ENCODE measurements at places on chromosomes 3 and 15.

GRCh38 chr3:38154033-38154494 lies 11.3 kb upstream of the OXSR1 start:
- H3K36me3 ChIP-seq = no peaks in the 10 kb centered on the region
- no peak overlapping the region for H3K27ac ChIP-seq

- no peaks in the 10 kb centered on the region for H3K4me1 ChIP-seq
- no peaks in the 10 kb centered on the region for H3K36me3 ChIP-seq
- H3K27ac ChIP-seq = no peak overlapping the region
- DNase-seq = no peak
Observed at GRCh38 chr3:12120374-12121140, 38.2 kb downstream of the TIMP4 start.

DNA sequence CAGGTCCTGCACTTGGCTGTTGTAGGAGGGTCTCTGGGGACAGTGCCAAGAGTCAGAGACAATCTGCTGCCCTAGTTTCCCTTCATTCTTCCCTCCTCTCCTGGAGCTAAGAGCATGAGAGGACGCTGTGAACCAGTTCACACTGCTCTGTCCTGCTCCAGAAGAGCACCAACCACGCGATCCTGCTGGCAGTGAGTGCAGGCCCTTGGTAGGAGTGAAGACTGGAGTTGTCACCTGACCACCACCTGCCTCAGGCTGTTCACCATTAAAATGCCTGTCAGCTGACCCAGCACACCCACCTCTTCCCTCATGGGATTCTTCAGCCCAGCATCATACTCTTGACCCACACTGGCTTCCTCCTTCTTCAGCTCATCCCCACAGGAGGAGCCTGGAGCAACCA lies 2.9 kb downstream of the TM6SF1 start:
- no peak overlapping the region for H3K27ac ChIP-seq
- no peak for DNase-seq
- no peaks in the 10 kb centered on the region for H3K4me1 ChIP-seq
- H3K36me3 ChIP-seq = peaks cover under 1% of the 10 kb centered on the region

- H3K36me3 ChIP-seq = peaks cover 15% of the 10 kb centered on the region
- H3K4me1 ChIP-seq = peaks cover 10% of the 10 kb centered on the region
- no peaks in the 10 kb centered on the region for H3K27me3 ChIP-seq
- DNase-seq = no peak
- no peak overlapping the region for H3K27ac ChIP-seq
Observed at GRCh38 chr3:101781166-101781565, 2.2 kb downstream of the NXPE3 start.

DNA sequence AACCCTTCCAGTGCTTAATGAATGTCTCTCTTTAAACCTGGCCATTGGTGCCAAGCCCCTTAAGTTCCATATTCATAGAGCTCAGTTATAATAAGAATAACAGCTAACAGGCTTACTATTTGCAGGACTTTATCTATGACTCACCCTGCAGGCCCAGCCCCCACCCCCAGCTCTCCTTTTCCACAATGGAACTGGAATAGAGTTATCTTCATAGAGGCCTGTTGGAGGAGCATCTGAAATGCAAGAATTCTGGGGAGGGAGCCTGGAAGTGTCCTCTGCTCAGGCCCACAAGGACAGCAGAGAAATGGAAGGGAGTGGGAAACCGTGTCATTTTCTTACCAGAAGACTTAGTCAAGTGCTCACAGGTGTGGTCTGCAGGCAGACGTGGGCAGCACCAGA lies 52.8 kb downstream of the SEMA5B start:
- no peaks in the 10 kb centered on the region for H3K36me3 ChIP-seq
- no peak overlapping the region for H3K27ac ChIP-seq
- H3K4me3 ChIP-seq = no peak overlapping the region
- H3K4me1 ChIP-seq = peaks cover 37% of the 10 kb centered on the region

- H3K27me3 ChIP-seq = no peaks in the 10 kb centered on the region
- H3K36me3 ChIP-seq = peaks cover 4% of the 10 kb centered on the region
- DNase-seq = no peak
- peak overlapping the region; percentile 87 for H3K27ac ChIP-seq
- no peak overlapping the region for H3K4me3 ChIP-seq
- peaks cover 5% of the 10 kb centered on the region for H3K4me1 ChIP-seq
Observed at GRCh38 chr3:47010111-47010712, 30.7 kb downstream of the NBEAL2 start.

- H3K4me3 ChIP-seq = no peak overlapping the region
- no peak for DNase-seq
- H3K27me3 ChIP-seq = no peaks in the 10 kb centered on the region
- H3K36me3 ChIP-seq = no peaks in the 10 kb centered on the region
- no peak overlapping the region for H3K27ac ChIP-seq
Observed at GRCh38 chr3:7709376-7710082, 792.1 kb upstream of the LMCD1 start.

DNA sequence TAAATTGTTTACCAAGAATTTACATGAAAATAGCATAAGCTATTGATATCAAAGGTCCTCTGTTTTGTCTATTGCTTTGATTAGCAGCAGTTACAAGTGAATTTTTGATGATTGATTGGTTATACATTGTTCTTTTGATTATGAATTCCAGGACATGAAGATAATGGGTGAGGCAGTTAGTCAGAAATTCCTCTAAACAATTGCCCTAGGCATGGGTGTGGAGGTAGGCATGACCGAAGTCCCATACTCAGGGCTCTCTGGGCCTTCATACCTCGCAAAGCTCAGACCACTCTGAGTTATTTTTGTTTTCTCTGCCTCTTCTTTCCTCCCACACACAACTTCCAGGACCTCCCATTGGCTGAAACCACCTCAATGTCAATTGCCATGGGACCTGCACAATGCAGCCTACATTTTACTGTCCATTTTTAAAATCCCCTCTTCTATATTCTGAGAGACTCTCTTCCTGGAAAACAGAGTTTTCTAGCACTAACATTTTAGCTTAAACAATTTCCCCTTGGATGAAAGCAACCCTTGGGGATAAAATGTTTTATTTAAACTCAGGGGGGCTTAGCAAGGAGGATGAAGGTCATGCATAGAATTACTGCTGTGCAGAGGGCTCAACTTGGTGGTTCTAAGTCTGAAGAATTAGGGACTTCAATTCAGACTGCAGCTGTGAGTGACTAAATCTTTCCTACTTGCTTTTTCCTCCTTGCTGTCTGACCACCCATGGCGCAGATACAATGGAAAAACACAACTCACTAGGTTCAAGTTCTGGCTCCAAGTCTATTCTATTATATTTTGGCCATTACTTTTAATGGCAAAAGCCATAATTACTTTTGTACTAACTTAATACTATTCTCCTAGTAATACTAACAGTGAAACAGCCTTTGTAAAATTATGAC lies 594.8 kb downstream of the NTRK3 start:
- no peaks in the 10 kb centered on the region for H3K36me3 ChIP-seq
- no peaks in the 10 kb centered on the region for H3K4me1 ChIP-seq
- no peaks in the 10 kb centered on the region for H3K27me3 ChIP-seq

- H3K36me3 ChIP-seq = no peaks in the 10 kb centered on the region
- H3K4me3 ChIP-seq = no peak overlapping the region
- H3K4me1 ChIP-seq = no peaks in the 10 kb centered on the region
- DNase-seq = no peak
Observed at GRCh38 chr15:62618846-62619504, 423.6 kb upstream of the TPM1 start.

- H3K27me3 ChIP-seq = no peaks in the 10 kb centered on the region
- H3K4me1 ChIP-seq = peaks cover 6% of the 10 kb centered on the region
- no peak overlapping the region for H3K4me3 ChIP-seq
- no peak for DNase-seq
- H3K36me3 ChIP-seq = no peaks in the 10 kb centered on the region
- no peak overlapping the region for H3K27ac ChIP-seq
Observed at GRCh38 chr3:195117978-195118581, 152.9 kb downstream of the XXYLT1 start.

- peak overlapping the region; percentile 96 for H3K4me3 ChIP-seq
- H3K27me3 ChIP-seq = no peaks in the 10 kb centered on the region
- peak overlapping the region; percentile 81 for H3K27ac ChIP-seq
- no peak for DNase-seq
Observed at GRCh38 chr3:112561484-112561733, 353 bp downstream of the ATG3 start.

DNA sequence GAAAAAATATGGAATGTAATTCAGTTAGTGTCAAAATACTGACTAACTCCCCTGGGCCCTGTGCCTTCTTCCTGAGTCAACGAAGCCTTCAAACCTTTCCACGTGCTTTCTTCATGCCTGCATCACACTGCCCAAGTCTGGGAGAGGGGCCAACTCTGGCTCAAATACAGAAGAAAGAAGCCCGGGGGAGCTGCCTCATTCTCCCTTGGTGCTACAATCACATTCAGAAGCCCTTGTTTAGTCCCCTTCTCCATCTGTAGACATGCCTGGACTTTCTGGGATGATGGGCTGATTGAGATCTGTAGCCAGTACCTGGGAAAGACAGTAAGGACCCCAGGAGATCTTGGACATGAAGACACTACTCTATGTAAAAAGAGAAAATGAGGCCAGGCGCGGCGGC lies 77.8 kb upstream of the GSK3B start:
- H3K4me1 ChIP-seq = peaks cover 2% of the 10 kb centered on the region
- H3K27me3 ChIP-seq = no peaks in the 10 kb centered on the region
- H3K27ac ChIP-seq = no peak overlapping the region
- no peak overlapping the region for H3K4me3 ChIP-seq
- no peaks in the 10 kb centered on the region for H3K36me3 ChIP-seq

GRCh38 chr3:112364291-112364690 lies 31.3 kb downstream of the CD200 start:
- H3K36me3 ChIP-seq = peaks cover 6% of the 10 kb centered on the region
- H3K4me1 ChIP-seq = no peaks in the 10 kb centered on the region
- DNase-seq = no peak
- H3K4me3 ChIP-seq = no peak overlapping the region
- H3K27me3 ChIP-seq = no peaks in the 10 kb centered on the region

DNA sequence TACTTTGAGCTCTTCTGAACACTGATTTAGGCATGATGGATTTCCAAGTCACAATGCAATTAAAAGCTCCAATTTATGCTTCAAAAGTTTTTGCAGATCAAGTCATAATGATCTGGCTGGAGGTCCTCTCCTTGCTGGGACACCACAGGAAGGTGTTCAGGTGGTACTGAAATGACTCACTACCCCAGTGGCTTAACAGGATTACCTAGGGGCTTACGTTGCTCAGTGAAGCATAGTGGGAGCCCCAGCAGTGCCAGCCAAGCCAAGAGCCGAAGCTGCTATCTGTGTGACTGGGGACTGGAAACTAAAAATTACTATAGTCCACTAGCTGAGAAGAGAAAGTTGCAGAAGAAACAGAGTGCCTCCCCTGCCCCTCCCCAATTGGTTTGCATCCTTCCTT lies 110.1 kb upstream of the LPP start:
- H3K4me1 ChIP-seq = no peaks in the 10 kb centered on the region
- H3K27me3 ChIP-seq = no peaks in the 10 kb centered on the region
- H3K27ac ChIP-seq = no peak overlapping the region
- no peak overlapping the region for H3K4me3 ChIP-seq
- DNase-seq = no peak
- no peaks in the 10 kb centered on the region for H3K36me3 ChIP-seq

DNA sequence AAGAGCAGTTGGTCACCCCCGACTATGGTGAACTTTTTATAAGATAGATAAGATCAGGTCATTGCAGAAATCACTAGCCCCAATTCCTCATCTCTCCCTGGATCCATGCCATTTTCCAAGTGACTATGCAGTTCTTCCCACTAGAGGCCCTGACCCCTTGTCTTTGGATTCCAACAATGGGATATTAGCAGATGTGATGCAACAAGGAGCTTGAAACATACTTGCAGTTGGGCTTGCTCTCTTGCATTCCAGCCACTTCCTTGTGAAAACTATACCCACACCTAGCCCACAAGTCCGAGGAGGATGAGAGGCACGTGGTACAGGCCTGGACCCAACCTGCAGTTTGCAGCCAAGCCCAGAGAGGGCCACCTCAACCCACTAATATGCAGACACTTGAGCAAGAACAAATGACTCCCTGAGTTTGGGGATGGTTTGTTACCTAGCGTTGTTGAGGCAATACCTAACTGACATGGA lies 60.6 kb downstream of the SUCLG2 start:
- H3K36me3 ChIP-seq = no peaks in the 10 kb centered on the region
- no peaks in the 10 kb centered on the region for H3K27me3 ChIP-seq
- peak overlapping the region; percentile 61 for H3K4me3 ChIP-seq
- no peaks in the 10 kb centered on the region for H3K4me1 ChIP-seq
- H3K27ac ChIP-seq = no peak overlapping the region

DNA sequence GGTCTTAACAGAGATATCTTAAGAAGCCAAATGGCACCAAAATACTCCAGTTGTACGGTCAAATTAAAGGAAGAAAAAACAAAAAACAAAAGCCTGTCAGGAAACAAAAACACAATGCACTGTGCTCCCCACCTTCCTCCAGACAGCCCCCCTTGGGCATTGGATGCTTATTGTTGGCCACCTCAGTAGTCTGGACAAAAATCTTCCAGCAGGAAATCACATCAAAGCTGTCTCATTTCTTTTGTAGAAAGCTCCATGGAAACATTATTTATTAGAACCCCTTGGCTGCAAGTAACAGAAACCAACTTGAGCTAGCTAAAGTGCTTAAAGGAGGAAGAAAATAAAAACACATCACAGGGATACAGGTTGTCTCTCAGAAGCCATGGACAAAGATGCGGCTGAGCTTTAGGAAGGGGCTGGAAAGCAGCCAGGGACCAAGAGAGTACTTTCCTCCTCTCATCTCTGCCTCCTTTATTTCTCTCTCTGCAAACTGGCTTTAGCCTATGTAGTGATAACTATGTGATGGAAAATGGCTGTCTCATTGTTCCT lies 651.5 kb upstream of the ADAMTS9 start:
- no peaks in the 10 kb centered on the region for H3K36me3 ChIP-seq
- H3K27ac ChIP-seq = no peak overlapping the region
- no peaks in the 10 kb centered on the region for H3K27me3 ChIP-seq
